SK-MEL-5 (cell line): ENCODE measurements at places on chromosomes 12 and 14.
A peak's percentile ranks its signal among the peaks of the same experiment; 100 is the strongest.

- DNase-seq, result no peak
These were observed 11.6 kb downstream of the SIX1 start for GRCh38 chr14:60637479-60638315.

DNA sequence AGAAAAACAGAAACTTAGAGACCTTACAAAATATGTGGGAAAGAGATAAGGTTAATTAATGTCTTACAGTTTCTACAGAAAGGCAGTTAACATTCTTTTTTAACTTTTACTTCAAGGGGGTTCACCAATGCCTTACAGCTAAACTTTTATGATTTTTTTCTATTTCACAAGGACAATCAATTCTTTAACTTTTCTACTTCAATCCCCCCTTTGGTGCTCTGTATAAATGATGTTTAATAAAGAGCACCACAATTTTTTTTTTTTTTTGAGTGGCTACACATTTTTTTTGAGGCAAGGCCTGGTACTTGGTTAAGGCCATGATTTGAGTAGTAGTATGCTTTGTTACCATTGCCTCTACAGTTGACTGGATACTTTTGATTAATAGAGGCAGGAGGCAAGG is 279.6 kb downstream of the PRKD1 start:
- DNase-seq, result no peak

GRCh38 chr14:21262410-21262809 is 6.8 kb downstream of the HNRNPC start:
- DNase-seq, result no peak

GRCh38 chr14:92105893-92106142 is 564 bp downstream of the ATXN3 start:
- DNase-seq, result peak; percentile 62

DNA sequence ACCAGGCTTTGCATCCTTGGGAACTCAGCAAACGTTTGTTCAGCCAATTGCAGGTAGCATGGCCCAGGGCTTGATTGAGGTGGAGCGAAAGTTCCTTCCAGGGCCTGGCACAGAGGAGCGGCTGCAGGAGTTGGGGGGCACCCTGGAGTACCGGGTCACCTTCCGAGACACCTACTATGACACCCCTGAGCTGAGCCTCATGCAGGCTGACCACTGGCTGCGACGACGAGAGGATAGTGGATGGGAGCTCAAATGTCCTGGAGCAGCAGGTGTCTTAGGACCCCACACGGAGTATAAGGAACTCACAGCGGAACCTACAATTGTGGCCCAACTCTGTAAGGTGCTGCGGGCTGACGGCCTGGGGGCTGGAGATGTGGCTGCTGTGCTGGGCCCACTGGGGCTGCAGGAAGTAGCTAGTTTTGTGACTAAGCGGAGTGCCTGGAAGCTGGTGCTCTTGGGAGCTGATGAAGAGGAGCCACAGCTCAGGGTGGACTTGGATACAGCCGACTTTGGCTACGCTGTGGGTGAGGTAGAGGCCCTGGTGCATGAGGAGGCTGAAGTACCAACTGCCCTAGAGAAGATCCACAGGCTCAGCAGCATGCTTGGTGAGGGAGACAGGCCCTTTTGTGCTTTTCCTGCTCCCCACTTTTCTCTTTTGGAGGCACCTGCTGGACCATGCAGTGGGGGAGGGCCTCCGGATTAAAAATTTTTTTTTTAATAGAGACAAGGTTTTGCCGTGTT is 799 bp downstream of the THTPA start:
- DNase-seq, result no peak

DNA sequence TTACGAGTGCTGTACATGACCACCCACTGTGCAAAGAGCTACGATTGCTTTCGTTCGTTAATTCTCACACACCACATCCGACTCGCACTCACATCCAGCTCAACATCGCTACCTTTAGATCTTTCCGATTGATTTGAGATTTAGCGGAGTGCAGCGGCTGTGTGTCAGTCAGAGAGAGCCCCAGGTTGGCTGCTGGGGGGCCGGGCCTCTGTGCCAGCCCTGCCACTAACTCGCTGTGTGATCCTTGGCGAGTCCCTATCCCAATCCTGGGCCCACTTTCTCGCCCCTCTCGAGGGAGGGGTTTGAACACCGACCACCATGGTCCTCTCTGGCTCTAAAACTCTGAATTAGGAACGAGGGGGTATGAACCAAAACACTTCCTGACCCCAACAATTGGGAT is 8.6 kb downstream of the DLK1 start:
- no peak for DNase-seq

DNA sequence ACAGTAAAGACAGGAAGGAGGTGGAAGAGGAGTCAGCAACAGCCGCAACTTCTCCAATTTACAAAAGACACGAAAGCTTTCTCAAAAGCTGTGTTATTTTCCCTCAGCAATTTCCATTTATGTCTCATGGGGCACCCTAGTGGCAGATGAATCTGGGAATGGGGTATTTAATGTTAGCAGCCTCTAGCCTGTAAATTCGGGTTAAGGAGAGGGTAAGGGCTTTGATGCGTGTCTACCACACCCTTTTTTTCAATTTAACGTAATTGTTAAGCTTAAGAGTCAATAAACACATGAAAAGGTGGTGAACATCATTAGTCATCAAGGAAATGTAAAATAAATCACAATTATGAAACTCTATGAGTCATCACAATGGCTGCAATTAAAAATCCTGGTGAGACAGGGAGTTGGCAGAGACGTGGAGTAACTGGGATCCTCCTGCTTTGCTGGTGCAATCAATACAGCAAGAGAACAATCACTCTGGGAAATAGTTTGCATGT is 986.4 kb downstream of the AACS start:
- DNase-seq, result no peak
